ENCODE measurements at places on chromosomes 7 and 10.

GRCh38 chr10:55742487-55742886 is 618.6 kb downstream of the ZWINT start:
- no peak for DNase-seq

DNA sequence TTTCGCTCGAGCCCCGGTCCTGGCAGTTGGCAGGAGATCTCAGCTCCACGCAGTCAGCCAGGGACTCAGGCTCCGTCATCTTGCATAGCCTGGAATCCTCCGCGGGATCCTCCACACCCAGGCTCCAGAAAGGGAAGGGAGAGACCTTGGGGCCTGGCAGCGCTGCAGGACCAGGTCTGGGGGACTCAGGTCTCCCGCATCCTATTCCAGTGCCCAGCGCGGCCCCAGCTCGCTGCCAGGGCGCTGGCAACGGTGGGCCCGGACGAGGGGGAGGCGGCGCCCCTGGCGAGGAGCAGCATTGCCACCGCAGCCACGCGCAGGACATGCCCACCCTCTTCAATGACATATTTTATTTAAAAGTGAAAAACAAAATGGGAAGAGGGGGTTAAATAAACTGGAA is 83.4 kb downstream of the LANCL2 start:
- DNase-seq: no peak

DNA sequence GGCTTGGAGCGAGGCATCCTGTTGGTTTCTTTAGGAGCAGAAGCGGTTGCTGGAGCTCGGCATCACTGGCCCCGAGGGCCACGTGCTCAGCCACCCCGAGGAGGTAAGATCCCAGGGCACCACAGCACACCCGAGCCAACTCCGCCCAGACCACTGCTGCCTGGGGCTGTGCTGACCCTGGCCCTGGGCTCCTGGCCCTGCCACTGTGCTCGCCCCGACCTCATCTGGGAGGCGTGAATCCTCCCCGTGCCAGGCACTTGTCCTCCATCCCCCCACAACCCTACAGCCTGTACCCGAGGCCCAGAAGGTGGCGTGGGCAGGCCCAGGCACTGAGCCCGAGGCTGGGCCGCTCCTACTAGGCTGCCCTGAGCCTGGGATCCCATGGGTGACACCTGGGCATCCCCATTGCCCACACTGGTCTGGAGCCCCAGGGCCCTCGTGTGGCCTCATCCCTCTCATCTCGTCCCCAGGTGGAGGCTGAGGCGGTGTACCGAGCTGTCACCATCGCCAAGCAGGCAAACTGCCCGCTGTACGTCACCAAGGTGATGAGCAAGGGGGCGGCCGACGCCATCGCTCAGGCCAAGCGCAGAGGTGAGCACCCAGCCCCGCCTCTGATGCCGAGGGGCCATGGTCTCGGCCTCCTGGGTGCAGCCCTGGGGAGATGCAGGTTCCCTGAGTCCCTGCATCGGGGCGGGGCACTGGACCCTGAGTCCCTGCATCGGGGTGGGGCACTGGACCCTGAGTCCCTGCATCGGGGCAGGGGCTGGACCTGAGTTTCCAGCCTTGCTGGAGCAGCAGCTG is 11.8 kb downstream of the DPYSL4 start:
- no peak for DNase-seq

DNA sequence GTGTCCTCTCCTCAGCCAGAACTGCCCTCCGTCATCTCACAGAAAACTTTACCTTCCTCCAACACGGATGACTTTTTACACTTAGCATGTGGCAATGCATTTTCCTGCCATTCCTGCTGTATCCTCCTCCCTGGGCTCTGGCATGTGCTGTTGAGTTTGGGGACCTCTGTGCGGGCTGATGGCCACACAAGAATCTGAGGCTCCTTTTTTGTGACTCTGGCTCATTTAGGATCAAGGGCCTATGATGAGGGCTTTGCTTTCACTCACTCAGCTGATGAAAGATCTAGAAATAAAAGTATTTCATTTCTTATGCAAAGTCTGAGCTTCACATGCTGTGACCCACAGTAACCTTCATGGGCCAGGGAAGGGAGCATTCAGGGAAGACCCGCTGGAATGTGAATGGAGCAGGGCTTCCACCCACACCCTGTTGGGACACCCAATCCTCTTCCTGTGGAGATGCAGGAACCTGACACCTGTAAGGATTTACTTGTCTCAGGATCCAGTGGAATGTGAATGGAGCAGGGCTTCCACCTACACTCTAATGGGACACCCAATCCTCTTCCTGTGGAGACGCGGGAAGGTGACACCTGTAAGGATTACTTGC is 500.3 kb upstream of the MKI67 start:
- no peak for DNase-seq

- DNase-seq: no peak
Observed at GRCh38 chr7:150481186-150481920, 30.9 kb downstream of the GIMAP8 start.

- DNase-seq: no peak
Observed at GRCh38 chr10:105070952-105071351, 429.9 kb downstream of the SORCS3 start.

GRCh38 chr7:106820321-106821217 is 44.5 kb upstream of the PIK3CG start:
- DNase-seq: no peak

DNA sequence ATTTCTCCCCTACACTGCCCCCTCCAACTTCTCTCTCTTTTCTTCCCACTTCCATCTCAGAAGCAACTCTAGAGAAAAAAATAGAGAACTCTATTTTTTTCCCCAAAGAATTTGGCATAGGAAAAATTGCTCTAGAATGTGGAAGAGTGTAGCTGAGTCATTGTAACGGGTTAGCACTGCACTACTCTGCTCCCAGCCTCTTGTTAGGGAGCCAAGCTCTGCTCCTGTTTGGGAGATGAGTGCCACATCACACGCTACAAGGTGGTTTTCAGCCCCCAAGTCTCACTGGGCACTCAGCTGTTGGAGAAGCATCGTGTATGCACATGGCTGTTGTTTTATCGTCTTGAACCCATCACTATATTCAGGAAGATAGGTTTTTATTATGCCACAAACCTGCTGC is 136.4 kb downstream of the BMPER start:
- DNase-seq: no peak

- no peak for DNase-seq
Observed at GRCh38 chr10:10223131-10223530, 794.5 kb upstream of the CELF2 start.

- DNase-seq: no peak
Observed at GRCh38 chr7:114255404-114255841, 159.2 kb upstream of the FOXP2 start.

- DNase-seq: no peak
Observed at GRCh38 chr10:119762805-119763798, 37.3 kb downstream of the INPP5F start.

GRCh38 chr10:120584786-120585185 is 127.8 kb downstream of the PLPP4 start:
- no peak for DNase-seq

DNA sequence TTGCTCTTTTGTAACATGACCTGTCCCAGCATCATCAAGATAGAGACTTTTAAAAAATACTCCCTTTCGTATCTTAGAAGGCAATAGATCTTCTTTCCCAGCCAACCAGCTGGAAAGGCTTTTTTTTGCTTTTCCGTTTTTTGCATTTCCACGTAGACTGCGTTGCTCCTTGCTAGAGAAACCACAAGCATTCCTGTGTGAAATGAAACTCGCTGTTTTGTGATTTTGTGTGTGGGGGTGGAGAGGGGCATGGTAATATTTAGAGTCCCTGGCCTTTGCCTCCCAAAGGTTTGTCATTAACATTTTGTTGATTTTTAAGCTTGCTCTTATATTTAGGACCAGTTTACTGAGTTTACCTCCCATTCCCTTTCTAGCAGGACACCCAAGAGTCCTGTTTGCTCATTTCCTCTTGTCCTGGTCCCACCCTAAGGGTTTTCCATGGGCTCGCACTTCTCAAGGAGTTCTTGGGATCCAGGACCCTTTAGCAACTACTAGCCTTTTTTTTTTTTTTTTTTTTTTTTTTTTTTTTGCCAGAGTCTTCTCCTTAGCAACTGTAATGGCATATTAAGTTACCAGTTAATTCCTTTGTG is 243.6 kb downstream of the BICC1 start:
- DNase-seq: no peak

DNA sequence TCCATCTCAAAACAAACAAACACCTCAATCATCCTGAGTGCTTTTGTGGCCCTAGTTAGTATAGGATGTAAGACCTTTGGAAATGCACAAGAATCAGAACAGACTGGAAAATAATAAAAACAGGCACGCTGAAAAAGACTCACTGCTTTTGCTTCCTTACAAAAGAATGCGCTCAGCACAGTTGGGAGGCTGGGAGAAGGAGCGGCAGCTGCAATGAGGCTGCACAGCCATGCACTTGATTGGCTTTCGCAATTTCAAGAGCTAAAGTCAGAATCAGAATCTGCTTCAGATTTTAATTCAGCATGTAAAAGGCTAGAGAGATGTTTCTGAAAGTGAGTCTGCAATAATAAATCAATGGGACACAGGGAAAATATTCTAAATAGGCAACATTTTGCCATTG is 97.2 kb downstream of the FRMD4A start:
- DNase-seq: no peak

- DNase-seq: peak; percentile 8
Observed at GRCh38 chr10:132570771-132571649, 33.4 kb downstream of the INPP5A start.

- no peak for DNase-seq
Observed at GRCh38 chr10:34585422-34586112, 229.5 kb downstream of the PARD3 start.

DNA sequence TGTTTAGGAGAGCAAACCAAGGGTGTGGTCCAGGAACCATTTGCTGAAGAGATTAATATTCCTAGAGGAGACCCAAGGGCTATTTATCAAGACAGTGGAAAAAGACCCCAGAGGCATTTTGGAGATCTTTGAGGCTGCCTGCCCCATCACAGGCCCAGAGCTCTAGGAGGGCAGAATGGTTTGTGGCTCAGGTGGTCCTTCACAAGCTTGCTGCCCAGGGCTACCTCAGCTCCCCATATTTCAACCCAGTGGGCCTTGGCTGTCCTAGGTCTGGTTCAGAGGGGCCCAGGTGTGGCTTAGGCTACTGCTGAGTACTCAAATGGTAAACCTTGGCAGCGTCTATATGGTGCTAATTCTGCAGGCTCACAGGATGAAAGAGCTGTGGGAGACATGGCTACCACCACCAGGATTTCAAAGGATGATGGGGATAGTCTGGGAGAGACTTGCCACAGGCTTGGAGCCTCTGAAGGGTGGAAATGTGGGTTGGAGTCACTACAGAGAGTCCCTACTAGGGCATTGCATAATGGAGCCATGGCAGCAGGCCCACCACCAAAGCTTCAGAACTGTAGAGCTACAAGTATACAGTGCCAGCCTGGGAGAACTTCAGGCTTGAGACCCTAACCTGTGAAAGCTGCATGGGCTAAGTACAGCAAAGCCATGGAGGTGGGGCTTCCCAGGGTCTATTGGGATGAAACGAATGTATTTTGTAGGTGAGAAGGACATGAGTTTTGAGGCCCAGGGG is 24.3 kb downstream of the PTEN start:
- DNase-seq: no peak

DNA sequence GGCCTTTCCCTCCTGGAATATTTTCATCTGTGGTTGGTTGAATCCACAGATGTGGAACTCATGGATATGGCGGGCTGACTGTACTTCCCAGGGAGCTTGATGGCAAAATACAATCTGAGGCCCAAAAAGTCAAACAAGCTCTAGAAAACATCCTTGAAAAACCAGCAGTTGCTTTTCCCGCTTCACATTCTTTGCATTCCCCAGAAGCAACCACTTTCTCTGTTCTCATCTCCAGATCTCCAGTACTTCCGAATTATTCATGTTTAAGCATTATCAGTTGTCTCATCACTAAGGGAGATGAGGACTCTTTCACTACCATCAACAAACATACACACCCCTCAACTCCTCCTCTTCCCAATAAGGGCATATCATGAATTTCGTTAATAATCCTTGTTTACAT is 55.3 kb downstream of the KIF5B start:
- no peak for DNase-seq

- DNase-seq: no peak
Observed at GRCh38 chr10:1596482-1597099, 140.7 kb downstream of the ADARB2 start.

- DNase-seq: no peak
Observed at GRCh38 chr7:142150356-142150755, 38.8 kb downstream of the MGAM2 start.
